Bone marrow (tissue), 2 donors: ENCODE measurements at places on chromosomes 2 and 18.

- DNase-seq, result no peak
These were observed 281.7 kb downstream of the CCDC85A start for GRCh38 chr2:56465491-56465890.

GRCh38 chr2:64295326-64296139, 151.3 kb upstream of the PELI1 start:
- DNase-seq, result no peak

DNA sequence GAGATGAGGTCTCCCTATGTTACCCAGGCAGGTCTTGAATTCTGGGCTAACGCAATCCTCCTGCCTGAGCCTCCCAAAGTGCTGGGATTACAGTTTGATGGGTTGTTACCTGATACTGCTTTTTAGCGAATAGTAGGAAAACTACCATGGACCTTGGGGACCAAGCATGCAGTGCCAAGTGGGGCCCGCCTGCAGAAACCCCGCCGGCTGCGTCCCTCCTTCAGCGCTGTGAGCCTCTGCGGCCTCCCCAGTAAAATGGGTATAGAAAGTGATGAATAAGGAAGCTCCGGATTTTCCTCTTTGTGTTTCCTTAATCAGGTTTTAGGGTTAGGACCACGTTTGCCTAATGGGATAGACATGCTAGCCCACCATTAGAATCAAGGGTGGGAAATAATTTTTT, 30.4 kb downstream of the RAMP1 start:
- DNase-seq, result no peak

DNA sequence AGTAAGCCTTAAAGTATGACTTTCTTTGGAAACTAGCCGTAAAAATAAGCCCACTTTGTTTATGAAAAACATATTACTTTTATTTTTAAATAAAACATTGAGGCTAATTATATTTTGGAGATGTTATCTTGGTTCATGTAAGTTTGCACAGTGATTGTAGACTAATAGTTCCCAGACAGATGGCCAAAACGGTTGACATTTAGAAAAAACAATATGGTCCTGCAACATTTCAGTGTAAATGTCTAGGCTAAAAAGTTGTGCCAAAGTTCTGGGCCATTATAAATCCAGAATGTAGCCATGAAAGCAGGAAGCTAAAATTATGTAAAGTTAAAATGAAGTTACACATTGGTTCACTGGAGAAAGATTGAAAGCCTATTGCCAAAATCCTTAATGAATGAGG, 43.6 kb downstream of the SLC5A7 start:
- no peak for DNase-seq

GRCh38 chr2:35821675-35822074, 533.9 kb upstream of the CRIM1 start:
- no peak for DNase-seq

DNA sequence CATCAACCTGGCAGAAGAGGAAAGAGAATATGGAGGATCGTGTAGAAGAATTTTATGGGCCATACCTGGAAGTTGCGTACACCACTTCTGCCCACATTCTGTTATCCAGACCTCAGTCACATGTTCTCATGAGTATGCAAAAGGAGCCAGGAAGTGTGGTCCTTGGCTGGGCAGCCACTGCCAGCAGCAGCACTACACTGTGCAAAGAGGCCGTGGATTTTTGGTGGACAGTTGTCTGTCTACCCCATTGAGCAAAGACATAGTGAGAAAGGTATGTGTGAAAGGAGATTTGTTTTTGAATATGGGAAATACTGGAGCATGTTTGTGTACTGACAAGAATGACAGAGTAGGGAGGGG, 68.1 kb downstream of the SDC1 start:
- no peak for DNase-seq

- DNase-seq, result no peak
These were observed 94.2 kb upstream of the FZD7 start for GRCh38 chr2:201939453-201939941.

GRCh38 chr2:208607694-208608093, 201.1 kb downstream of the PTH2R start:
- no peak for DNase-seq

DNA sequence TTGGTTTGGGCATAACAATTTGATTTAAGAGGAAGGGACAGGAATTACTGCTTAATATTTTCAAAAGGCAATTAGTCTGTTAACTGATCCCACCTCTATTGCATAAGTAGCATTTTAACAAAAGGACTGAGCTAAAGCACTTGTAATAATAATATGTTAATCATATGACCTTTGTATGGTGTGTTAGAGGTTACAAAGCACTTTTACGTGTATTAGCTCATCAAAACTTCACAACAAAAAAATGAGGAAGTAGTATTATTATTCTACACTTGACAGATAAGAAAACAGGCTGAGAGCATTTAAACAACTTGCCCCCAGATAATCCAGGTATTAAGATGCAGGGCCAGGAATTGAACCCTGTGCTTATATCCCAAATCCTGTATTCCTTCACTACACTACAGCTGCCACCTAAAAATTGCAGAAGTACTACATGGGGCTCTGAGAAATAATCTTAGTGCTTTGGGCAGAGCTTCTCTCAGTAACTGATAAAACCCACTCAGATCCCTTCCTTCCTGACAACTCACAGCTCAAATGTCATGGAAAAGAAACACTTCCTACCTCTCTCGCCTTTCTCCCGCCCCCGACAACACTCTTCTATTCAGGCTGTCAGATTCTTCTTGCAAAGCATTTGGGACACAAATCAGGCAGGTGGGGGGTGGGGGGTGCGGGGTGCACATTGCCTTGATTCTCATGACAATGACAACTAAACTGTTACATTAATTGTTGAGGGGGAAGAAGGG, 20.7 kb upstream of the KCTD1 start:
- DNase-seq, result no peak

DNA sequence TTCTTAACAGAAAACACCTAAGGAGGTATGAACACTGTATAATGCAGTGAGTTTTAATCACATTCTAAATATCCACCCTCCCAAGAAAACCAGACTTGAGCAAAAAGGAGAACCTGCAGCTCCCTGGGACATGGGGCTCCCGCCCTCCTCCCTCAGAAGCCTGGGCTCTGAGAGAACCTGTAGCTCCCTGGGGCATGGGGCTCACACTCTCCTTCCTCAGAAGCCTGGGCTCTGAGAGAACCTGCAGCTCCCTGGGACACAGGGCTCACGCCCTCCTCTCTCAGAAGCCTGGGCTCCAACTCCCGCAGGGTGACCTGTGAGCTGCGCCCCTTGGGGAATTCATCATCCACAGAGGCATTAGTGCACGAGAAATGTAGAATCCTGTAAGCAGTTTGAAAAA, 222.9 kb downstream of the SNTG2 start:
- DNase-seq, result no peak

GRCh38 chr2:148968301-148968700, 70.2 kb upstream of the LYPD6B start:
- DNase-seq, result no peak

DNA sequence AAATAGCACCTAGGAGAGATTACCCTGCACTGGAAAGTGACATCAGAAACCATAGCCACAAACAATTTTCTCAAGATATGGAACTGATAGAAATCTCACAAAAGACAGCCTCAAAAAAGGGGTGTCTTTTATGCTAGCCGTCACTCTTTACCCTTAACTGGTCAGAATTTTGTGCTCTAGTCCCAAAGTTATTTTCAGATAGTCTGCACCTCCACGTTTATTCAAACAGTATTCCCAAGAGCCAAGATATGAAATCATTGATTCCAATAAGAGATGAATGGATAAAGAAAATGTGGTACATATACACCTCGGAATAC, 23.5 kb upstream of the PMAIP1 start:
- DNase-seq, result no peak

DNA sequence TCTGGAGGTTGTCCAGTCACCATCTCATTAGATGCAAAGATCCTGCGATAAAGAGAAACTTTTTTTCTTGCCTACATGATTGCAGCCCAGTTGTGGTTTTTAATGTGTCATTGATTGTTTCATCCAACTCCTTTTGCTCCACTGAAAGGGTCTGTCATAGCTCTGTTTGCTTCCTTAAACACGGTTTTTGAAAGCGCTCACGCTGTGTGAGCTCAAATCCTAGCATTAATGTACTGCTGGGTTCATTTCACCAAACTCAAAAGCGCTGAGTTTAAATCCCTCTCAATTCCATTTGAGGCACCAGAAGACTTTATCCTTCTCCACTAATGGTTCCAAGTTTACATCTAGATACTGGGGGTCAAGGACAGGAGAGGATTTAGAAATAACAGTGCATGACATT, 53.6 kb downstream of the CDK15 start:
- no peak for DNase-seq

- no peak for DNase-seq
These were observed 991.9 kb upstream of the CHAC2 start for GRCh38 chr2:52775674-52776073.

DNA sequence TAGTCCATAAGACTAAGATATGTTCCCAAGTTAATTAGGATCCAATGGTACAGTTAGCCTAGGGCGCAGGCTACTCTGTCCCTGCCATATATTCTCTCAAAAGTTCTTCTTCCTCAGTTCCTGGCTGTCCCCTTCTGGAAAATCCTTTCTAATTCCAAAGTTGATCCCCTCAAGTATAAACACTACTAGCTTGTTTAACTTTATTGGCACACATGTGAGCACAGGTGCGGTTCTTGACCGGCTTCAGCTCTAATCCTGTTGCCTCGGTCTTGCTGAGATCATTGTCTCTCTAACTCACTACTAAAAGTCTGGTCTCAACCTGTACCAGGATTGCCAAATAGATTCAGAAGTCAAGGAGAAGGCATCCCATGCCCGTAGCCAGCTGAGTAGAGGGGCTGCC, 89.0 kb downstream of the SEMA4F start:
- DNase-seq, result no peak

DNA sequence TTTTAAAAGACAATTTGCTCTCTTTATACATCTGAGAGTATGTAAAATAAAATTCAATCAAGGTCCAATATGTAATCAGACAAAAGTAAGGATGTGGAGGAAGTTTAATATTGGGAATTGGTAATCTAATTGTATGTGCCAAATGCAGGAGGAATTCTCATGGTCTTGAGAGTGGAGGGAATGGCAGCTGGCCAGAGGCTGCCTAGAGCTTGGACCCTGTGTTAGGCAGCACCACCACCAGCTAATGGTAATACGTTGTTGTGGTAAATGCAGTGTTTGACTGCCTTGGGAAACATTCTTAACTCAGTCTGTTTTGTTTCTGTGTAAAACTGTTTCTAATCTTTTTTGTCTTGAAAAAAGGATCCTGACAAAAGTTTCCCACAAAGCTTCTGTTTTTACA, 30.0 kb downstream of the GALNT1 start:
- DNase-seq, result no peak

GRCh38 chr2:184154438-184154837, 443.9 kb upstream of the ZNF804A start:
- DNase-seq, result no peak
